AG08396 (cell line): ENCODE measurements at places on chromosomes 12 and 14.

GRCh38 chr14:91732859-91733477 is 1.1 kb upstream of the CATSPERB start:
- no peak for DNase-seq

GRCh38 chr12:34051486-34051885 is 29.2 kb downstream of the ALG10 start:
- DNase-seq: no peak

- peak; percentile 92 for DNase-seq
These were observed 1.4 kb upstream of the FOS start for GRCh38 chr14:75277008-75277814.

DNA sequence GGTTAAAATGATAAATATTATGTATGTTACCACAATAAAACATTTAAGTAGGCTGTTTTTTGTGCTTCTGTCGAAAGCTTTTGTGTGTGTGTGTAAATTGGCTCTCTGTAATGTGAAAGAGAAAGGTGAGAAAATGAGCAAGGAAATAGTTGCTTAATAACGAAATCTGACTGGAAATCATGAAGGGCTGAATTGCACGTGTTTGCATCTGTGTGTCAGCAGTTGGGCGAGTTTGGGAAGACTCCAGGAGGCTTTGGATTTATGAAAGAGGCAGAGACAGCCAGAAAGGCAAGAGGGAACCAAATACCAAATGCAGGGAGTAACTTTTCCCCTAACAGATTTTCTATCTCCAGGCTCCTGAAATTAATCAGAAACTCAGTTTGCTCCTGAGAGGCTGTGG is 47.2 kb upstream of the PLEKHG3 start:
- peak; percentile 65 for DNase-seq

- DNase-seq: peak; percentile 82
These were observed 8.1 kb upstream of the GLTP start for GRCh38 chr12:109888179-109889020.

DNA sequence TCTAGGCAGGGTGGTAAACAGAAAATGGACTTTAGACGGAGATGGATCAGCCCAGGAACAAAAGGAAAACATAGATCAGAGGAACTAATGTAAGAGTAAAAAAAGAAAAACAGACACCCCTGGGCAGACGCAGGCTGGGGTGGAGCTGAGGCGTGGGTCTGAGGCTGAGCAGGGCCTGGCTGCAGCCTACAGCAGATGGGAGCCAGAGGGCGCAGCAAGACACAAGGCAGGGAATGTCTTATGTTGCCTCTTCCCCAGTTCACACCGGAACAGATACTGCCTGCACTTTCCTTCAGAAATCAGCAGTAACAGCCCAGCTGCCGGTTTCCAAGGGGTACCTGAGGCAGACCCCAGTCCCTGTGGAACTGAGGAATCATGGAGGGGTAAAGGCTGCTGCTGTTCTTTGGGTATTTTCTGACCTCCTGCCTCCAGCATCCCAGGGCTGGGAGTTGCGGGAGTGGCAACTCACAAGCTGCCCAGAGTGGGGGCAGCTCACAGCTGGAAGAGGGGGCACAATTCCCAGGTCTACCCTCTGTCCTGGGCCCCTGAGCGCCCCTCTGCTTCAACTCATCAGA is 9.8 kb downstream of the ZNF605 start:
- no peak for DNase-seq

DNA sequence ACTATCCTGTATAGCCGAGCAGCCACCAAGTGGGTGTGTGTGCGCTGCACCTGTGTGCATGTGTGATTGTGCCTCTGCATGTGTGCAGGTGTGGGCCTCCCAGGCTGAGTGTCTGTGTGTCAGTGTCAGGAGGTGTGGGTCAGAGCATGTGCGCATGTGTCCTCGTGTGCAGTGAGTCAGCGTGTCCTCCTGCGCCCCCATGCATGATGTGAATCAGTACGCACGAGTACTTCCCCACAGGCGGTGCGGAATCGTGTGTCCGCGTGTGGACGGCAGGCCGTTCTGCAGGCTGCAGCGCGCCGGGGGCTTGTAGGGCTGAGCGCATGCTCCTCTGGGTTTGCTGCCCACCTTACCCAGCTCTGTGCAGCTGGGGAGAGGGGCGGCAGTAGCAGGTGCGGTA is 34.2 kb downstream of the DTX1 start:
- DNase-seq: no peak

DNA sequence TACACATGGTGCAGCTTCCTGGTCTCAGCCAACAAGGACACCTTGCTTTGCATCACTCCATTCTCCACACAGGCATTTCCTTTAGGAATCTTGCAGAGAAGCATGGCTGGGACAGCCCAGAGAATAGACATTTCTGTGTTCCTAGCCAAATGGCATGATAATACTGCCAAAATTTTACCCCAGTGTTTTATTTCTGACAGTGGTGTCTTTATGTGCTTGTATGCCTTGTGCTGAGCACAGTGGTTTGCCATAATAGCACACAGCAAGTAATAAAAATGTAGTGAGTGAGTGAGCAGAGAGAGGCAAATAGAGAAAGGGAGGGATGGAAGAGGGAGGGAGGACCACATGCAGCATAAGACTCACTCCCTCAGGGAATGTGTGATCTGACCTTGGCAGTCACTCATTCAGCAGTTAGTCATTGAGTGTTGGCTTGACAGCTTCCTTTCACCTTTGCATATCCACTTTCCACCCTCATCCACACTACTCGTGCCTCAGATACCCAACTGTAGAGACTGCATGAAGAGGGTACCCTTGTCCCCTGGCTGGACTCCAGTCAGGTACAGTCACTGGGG is 212.8 kb upstream of the CCDC196 start:
- no peak for DNase-seq

- DNase-seq: no peak
These were observed 13.9 kb upstream of the NUDT4 start for GRCh38 chr12:93363841-93364297.

DNA sequence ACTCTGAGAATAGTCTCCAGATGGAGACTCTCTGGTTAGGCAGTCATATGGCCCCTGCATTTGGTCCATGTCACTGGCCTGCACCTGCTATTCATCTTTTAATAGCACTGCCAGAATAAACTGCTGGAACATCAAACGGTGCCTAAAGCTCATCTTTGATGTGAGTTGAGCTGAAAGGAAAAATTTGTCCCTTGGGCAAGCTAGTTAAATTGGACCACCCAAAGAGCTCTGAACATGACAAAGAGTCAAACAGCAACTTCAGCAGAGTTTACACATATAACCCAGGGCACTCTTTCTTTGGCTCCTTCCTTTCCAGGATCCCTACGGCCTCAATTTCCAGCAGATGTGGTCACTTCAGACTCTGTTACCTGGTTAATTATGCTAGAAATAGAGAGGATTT is 269.9 kb downstream of the RPL10L start:
- no peak for DNase-seq

DNA sequence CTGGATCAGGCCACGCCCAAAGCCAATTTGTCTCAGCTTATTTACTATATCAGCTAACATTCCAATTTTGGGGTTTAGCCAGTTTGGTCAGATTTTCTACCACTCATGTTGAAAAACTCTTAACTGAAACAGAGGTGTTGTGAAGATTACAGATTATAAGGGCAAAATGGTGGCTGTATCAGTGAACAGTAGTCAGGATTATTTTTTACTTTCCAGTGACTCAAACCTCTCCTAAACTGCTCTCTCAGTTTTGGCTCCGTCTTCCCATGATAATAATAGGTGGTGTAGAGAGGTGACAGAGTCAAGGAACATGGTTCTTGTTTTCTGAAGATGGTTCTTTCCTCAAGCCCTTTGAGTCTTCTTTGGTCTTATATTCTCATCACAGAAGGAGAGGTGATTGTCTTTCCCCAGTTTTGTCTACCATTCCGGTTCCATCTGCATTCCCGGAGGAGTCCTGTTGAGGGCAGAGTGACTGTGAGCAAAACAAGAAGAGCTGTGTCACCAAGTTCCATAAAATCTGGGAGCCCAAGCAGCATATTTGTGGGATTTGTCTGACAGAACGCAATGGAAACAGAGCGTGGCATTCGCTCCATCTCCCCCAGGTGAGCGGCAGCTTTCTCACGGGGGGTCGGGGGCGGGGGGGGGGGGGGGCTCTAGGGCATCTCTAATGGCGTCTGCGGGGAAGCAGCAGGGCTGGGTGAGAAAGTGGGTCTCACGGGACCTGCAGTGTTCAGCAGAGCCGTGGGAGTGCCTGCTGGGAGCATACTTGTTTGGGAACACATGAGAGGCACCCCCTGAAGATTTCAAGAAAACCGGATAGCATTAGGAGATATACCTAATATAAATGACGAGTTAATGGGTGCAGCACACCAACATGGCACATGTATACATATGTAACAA is 59.1 kb downstream of the TBC1D30 start:
- no peak for DNase-seq

- peak; percentile 34 for DNase-seq
These were observed 89.1 kb downstream of the BBS10 start for GRCh38 chr12:76259106-76259505.

- DNase-seq: no peak
These were observed 45.7 kb downstream of the TTC6 start for GRCh38 chr14:37641117-37641516.
